Fibroblast of upper back skin (primary cell): ENCODE measurements at places on chromosomes 4 and X.

DNA sequence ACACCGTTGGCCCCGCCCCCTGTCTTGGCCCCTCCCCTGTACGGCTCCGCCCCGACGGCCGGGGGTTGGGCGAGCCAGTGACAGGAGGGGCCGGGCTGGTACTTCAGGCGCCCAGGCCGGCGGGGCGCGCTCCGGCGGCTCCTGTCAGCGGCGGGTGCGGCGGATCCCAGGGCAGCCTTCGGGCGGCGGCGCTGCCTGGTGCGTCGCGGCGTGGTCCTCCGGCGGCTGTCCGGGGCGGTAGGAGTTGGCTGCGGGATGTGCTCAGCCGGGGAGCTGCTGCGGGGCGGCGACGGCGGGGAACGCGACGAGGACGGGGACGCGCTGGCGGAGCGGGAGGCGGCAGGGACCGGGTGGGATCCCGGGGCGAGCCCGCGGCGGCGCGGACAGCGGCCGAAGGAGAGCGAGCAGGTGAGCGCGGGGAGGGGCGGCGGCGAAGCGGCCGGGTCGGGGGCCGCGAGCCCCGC is at the start of gene FAM241A:
Gene FAM241A (plus strand): TSS at position 129 of the 464 bp plus-strand sequence. CDS start 127 bp downstream, at position 256.
- DNase-seq = peak; percentile 78

DNA sequence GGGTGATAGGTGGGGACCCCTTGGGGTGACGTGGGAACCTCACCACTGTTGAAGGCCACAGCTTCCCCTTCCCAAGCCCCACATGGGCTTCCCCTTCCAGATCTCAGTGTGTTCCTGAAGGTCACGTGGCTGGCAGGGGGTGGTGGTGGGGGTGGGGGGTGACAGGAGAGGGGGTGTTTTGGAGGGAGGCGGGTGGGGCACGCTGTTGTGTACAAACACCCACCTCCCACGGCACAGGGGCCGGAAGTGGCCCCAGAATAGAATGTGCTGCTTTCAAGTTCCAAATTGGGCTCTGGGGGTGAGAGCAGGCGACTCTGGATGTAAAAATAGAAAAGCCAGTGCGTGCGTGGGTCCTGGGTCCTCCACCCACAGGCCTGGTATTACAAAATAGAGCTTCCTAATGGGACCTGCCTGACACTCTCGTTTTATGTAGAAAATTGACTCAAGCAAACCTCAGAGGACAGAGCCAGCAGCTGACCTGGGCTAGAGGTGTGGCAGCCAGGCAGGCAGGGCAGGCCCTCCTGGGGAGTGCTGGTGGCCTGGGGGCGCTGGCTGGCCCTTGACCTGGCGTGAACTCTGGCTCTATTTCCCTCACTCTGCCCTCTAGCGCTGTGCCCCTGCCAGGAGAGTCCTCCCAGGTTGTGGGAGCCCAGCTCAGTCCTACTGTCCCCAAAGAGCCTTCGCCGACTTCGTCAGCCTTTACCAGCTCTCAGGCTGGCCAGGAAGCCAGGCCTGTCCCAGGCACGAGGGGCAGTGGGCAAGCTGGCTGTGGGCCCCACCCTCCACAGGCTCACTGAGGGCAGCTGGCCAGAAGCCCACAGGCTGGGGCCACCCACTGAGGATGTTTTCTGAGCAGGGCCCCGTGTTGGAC is 5.4 kb upstream of the SH3BP2 start:
- no peak for DNase-seq

DNA sequence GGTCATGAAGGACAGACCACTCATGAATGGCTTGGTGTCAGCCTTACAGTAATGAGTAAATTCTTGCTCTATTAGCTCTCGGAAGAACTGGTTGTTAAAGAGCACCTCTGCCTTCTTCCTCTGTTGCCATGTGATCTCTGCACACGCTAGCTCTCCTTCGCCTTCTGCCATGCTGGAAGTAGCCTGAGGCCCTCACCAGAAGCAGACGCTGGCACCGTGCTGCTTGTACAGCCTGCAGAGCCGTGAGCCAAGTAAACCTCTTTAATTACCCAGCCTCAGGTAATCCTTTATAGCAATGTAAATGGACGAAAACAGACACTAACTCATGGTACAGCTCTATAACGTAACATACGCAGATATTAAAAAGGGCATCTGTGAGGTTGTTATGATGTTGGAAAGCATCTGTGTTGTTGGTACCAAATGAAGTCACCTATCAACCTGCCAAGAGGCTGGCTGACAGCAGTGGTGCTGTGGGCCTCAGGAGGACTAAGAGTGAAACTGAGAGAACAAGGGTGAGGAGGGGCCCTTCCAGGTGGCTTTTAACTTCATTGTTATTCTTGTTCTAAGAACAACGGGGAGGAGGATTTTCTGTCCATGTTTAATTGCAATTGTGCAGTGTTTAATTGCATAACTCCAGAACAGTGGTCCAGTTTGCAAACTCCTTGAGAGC is 69.2 kb downstream of the CRMP1 start:
- DNase-seq = no peak

DNA sequence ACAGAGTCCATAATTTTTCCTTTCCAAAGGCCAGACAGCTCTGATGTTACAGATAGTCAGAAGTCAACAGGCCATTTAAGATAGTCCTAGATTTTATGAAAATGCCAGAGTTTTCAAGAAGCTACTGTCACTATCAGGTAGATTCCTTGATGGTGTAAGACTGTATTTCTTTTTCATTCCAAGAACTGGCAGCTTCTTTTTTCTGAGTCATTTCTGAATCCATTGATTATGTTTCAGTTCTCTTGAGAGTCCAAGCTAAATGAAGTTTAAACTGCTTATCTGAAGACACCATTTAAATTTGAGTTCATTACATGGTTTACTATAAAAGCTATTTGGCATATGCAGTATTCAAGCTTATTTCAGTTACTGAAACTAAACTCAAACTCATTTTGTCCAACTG is 44.6 kb downstream of the RASSF6 start:
- no peak for DNase-seq

- no peak for DNase-seq
These were observed 57.1 kb downstream of the TNIP2 start for GRCh38 chr4:2698951-2699505.

DNA sequence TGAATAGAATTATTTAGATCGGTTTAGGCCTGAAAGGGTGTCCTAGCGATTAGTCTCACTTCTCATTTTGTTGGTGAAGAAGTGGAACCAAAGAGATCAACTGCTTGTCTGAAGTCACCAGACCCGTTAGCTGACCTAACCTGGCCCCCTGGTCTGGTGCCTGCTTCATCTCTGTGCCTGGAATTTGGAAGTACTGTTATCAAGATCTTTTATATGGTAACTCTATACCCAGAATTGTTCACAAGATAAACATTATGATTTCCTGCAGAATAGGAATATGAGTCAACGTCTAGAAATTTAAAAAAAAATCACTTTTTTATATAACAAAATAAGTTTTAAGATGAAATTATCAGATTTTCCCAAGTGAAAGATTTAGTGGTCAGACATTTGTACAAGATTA is 37.2 kb downstream of the LRP2BP start:
- peak; percentile 68 for DNase-seq

GRCh38 chr4:147479786-147480185 is 1.1 kb upstream of the EDNRA start:
- DNase-seq = peak; percentile 86

DNA sequence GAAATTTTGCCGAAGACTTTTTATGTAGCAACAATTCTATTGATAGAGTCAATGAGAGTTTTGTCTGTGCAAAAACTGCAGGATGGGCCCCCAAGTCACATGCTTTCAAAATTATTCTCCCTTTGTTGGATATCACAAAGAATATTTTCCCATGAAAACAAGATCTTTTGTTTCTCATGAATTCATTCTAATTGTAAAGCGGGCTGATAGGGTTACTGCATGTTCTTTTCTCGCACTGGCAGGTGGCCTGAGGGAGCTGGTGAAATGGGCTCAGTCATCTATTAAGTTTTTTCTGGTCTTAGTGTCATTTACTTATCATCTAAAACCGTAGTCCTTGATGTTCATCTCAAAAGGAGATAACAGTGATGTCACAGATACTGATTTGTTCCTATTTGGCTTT is 44.2 kb downstream of the MID1IP1 start:
- no peak for DNase-seq

GRCh38 chr4:155972098-155972497 is 18.4 kb upstream of the CTSO start:
- DNase-seq = peak; percentile 42

GRCh38 chr4:92483341-92483740 is 179.6 kb downstream of the GRID2 start:
- no peak for DNase-seq

DNA sequence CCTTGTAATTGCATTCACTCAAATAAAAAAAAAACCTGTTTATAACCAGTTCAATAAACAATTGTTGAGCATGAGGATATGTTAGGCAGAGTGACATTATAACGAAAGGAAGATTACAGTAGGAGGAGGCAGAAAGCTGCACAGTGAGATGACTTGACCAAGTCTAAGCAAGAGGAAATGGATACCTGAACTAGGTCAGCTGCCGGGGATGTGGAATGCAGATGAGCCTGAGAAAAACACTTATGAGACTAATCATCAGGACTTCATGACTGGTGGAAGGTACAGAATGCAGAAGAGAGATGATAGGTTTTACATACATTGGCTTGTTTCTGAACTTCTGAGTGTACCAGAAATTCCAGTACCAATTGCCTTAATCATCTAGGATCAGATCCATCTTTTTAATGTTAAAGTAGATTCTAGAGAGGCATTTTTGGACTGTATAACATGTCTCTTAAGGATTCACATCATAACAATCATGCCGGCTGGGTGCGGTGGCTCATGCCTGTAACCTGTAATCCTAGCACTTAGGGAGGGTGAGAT is 208.1 kb upstream of the PPP3CA start:
- DNase-seq = no peak

- no peak for DNase-seq
These were observed 94.5 kb upstream of the MXRA5 start for GRCh38 chrX:3440981-3441380.

- peak; percentile 3 for DNase-seq
These were observed 42.0 kb upstream of the RBMXL3 start for GRCh38 chrX:115147220-115147619.
